ENCODE measurements at places on chromosomes 3 and 15.

- no peak for ATAC-seq
These were observed 67.2 kb upstream of the DLG1 start for GRCh38 chr3:197365586-197365985.

- ATAC-seq = no peak
These were observed 287.0 kb downstream of the MEX3B start for GRCh38 chr15:81758818-81759284.

DNA sequence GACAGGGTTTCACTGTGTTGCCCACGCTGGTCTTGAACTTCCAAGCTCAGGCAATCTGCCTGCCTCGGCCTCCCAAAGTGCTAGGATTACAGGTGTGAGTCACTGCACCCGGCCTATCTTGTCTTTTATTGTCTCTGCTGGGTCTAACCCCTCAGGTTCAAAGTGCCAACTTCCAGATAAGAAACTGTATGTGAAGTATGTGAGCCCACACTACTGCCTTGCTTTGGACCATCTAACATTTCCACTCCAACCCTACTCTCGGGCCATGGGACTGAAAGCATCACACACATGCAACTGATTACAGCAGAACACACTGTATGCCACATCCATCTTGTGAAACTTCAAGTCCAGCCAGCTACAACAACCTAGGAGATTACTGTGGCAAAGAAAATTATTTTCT lies 256.1 kb upstream of the VEPH1 start:
- no peak for ATAC-seq

GRCh38 chr3:158379517-158379916 lies 191.5 kb upstream of the MLF1 start:
- no peak for ATAC-seq

- no peak for ATAC-seq
These were observed 376.5 kb upstream of the KCNMB2 start for GRCh38 chr3:178159691-178160220.

GRCh38 chr3:146493761-146494160 lies 24.4 kb upstream of the PLSCR2 start:
- ATAC-seq = peak; percentile 24

GRCh38 chr3:48655606-48656005 lies 7.1 kb downstream of the CELSR3 start:
- ATAC-seq = no peak

DNA sequence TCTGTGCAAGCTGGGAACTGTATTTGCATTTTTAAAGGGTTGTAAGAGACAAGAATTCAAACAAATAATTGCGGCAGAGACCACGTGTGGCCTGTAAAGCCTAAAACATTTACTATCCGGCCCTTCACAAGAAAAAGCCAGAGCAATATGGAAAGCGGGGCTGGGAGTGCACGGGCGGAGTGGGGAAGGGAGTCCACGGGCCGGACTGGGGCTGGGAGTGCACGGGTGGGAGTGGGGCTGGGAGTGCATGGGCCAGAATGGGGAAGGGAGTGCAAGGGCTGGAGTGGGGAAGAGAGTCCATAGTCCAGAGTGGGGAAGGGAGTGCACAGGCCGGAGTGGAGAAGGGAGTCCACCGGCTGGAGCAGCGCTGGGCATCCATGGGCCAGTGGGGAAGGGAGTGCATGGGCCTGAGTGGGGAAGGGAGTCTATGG lies 41.2 kb downstream of the KLF15 start:
- peak; percentile 36 for ATAC-seq

DNA sequence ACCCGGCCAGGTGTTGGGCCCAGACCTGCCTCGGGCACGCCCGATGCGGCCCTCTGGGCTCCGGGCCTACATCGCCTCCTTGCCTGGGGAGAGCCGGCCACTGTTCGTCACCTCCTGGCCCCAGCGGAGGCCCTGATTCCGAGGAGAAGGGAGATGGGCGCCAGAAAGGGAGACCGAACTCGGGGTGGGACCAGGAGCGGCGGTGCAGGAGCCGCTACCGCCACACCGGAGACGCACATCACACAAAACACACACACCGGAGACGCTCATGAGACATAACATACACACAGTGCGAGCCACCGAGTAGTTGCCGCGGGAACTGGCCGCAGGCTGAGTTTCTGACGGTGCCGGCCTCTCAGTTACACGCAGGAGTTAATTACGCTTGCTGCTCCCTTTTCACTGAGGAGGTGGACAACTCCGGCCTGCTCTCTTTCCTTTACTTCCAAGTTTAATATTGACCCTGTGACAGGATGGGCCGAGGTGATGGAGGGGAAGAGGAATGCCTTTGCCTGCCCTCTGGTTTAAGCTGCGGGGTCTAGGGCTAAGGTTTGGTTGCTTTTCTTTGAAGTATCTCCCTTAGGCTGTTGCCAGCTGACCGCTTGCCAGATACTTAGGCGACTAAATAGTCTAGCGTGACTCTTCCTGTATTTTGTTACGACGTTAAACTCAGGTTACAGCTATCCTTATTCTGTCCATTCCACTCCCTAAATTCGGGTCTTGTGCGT lies 570 bp downstream of the PCNP start:
- peak; percentile 61 for ATAC-seq

DNA sequence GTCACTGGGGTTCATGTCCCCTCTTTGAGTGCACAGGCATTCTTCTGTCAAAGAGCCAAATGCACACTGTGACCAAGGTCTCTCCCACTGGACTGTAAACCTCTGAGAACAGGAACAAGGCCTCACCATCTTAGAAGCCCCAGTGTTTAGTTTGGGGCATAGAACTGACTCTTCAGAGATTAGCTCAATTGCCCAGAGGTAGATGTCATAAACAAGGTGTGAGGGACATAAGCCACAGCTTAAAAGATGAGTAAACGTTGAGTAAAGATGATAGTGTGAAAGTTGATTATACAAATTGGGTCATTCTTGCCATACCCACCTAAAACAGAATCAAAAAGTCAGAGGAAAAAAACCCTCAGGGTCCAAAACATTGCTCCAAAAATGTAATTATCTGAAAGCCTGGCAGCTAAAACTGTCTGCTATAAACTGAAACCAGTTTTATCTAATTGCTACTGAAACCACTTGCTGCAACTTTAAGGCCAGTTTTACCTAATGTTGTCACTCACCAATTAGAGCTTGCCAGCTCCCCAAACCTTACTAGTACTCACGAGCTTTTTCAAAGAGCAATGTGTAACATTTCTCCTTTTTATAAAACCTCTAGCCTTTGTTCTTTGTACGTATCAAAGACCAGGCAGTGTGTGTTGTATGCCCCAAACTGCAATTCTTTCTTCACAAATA lies 415.2 kb downstream of the RAP2B start:
- no peak for ATAC-seq

- peak; percentile 98 for ATAC-seq
These were observed 120.1 kb upstream of the UBE2E1 start for GRCh38 chr3:23685541-23686258.

- no peak for ATAC-seq
These were observed 61.9 kb downstream of the CLDN1 start for GRCh38 chr3:190260301-190260700.

DNA sequence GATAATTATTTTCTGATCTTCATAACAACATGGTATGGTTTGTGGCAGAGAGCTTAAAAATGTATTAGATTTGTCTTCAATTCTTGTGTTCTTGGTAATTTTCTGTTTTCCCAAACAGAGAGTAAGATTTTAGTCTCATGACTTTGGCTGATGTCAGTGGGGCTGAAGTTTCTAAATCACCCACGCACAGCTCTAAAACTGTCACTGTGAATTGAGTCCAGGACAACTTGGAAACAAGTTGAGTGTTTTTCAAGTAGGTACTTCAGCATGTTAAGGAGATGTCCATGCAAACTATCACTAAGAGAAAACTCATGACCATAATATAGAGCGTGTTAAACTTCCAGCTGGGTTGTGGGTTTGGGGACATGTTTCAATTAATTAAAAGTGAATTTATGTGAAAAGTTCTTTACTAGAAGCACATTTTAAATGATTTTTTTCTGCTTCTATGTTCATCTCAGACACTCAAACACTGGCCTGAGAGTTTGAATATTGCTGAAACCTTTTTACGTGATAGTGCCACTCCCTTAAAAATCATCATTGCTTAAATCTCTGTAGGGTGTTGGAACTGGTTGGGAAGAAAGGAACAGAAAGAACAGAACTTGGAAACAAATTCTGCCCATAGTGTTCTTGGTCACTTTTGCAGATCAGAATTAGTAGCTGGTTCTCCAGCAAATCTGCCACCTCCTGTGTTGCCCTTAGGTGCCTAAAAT lies 89.8 kb downstream of the KLHL25 start:
- no peak for ATAC-seq

DNA sequence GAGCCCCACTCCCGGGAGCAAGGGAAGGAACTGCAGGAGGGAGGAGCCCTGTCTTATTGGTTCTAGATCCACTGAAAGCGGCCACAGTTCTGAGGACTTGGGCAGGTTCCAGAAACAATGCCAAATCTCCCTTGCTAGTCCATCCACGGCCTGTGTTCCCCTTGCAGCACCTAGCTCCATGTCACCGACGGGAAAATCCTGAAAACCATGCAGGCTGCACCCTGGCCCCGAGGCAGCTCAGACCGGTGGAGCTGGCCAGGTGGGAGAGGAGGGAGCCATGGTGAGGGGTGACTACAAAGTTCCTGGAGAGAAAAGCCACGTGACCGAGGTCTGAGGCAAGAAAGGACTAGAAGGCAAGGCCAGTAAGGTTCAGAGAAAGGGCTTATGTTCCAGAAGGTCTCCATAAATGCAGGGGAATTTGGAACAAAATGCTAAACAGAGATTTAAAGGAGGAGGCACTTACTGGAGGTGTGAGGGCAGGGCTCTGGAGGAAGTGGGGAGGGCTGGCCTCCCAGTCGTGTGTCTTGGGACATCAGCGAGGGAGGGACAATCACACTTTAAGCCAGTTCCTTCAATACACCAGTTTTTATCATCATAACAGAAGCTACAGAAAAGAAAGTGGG lies 5.4 kb downstream of the MGLL start:
- peak; percentile 59 for ATAC-seq

- no peak for ATAC-seq
These were observed 148.1 kb downstream of the EEFSEC start for GRCh38 chr3:128301186-128302023.

DNA sequence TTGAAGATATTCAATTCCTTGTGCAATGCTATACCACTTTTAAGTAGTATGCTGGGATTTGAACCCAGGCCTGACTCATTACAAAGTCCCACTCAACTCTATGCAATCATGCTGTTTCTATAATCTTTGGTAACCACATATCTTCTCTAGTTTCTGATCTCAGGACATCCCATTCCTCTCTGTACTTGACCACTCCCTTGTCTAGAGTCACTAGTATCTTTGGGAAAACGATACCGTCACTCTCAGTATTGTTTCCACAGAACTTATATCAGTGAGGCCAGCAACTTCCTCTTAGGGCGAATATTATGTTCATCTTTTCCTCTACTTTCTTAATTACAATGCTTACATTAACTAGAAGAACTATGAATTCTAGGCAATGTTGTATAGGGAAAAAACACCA lies 137.3 kb upstream of the TSPAN3 start:
- ATAC-seq = no peak

- ATAC-seq = no peak
These were observed 9.5 kb downstream of the SAXO2 start for GRCh38 chr15:82272154-82272553.

DNA sequence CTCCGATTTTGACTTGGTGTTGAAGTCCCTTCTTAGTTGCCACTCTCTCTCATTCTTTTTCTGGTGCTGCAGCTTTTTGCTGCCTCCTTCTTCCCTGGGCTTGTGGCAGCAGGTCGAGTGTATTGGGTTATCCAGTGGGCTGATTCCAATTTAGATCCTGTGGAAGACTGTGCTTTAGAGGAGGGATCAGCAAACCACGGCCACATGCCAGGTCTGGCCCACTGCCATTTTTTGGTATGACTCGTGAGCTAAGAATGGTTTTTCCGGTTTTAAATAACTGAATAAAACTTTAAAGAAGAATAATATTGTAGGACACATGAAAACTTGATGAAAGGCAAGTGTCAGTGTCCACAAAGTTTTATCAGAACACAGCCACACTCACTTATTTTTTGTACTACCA lies 330.5 kb downstream of the ROBO2 start:
- no peak for ATAC-seq
